H1 (cell line): ENCODE measurements at places on chromosomes 7 and 10. TPM values are rescaled to one million over a fixed set of nuclear protein-coding genes. Genes with fewer than 3 reads are reported as not detected.

Gene ELMO1
- 18.4 and 20.6 TPM in 2 replicates for total RNA-seq

DNA sequence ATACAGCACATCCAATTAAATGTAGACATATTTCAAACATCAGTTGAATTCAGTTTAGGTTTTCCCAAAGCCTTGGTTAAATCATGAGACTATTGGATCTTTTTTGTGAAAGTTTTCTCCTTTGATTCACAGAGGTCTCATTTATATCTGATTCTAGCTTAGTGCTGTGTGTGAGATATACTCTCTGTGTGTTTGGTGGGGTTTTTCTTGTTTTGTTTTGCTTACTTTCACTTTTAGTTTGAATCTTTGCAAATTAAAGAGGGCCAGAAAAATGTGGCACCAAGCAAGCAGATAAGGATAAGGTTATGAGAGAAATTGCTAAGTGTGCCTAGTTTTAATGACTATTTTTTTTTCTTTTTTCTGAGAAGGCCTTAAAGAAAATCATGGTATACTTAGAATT is 12.6 kb upstream of the OR6B1 start:
- DNase-seq, result no peak
- H3K4me1 ChIP-seq, result no peaks in the 10 kb centered on the region
- no peak overlapping the region for H3K27ac ChIP-seq
- H3K27me3 ChIP-seq, result no peaks in the 10 kb centered on the region
- H3K36me3 ChIP-seq, result no peaks in the 10 kb centered on the region
- no peak overlapping the region for H3K4me3 ChIP-seq

Gene RASSF4
- 12.3 and 14.5 TPM in 2 replicates for total RNA-seq

DNA sequence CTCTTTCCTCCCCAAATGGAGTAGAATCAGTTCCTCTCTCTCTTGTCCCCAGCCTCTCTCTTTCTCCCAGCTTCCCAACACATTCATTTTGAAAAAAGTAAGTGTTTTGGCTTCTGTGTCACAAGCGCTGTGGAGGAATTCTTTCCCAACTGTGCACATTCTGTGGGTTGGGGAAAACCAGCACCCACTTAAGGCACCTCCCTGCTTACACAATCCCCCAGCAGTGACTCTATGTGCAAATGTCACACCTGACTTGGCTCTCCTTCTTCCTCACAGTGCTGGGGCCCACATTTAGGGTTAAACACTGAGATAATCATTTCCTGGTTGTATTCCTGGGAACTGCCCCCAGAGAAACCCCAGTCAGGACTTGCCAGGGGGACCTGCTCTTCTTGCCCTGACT is 358.1 kb upstream of the ZNF32 start:
- H3K27me3 ChIP-seq, result no peaks in the 10 kb centered on the region
- H3K27ac ChIP-seq, result no peak overlapping the region
- H3K36me3 ChIP-seq, result no peaks in the 10 kb centered on the region
- DNase-seq, result no peak

GRCh38 chr10:1467334-1468076 is 269.8 kb downstream of the ADARB2 start:
- H3K27me3 ChIP-seq, result no peaks in the 10 kb centered on the region
- no peak overlapping the region for H3K4me3 ChIP-seq
- no peak for DNase-seq
- H3K4me1 ChIP-seq, result no peaks in the 10 kb centered on the region
- no peaks in the 10 kb centered on the region for H3K36me3 ChIP-seq

GRCh38 chr7:147681530-147681929 is 909.0 kb upstream of the C7orf33 start:
- H3K36me3 ChIP-seq, result no peaks in the 10 kb centered on the region
- H3K4me1 ChIP-seq, result no peaks in the 10 kb centered on the region
- DNase-seq, result no peak
- no peak overlapping the region for H3K4me3 ChIP-seq
- H3K27ac ChIP-seq, result no peak overlapping the region
- no peaks in the 10 kb centered on the region for H3K27me3 ChIP-seq
